NCI-H1694 (cell line): ENCODE measurements at places on chromosomes 5 and 9.
A peak's percentile ranks its signal among the peaks of the same experiment; 100 is the strongest.

- DNase-seq, result peak; percentile 12
These were observed 63.8 kb downstream of the MACROH2A1 start for GRCh38 chr5:135335031-135335828.

DNA sequence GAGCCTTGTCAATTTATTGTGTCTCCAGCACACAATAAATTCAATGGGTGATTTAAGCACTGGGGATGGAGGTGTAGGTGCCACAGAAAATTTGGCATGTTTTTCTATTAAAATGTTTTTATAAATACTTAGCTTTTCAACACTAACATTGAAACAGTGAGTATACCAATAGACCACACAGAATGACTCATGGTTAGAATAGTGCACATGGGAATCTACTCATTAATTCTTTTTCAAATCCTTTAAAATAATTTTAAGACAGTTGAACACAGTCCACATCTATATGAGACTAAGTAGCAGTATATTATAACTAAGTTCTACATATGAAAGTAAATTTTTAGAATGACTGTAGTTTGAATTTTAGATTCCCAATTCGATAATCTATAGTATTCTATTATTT lies 67.1 kb downstream of the LNPEP start:
- DNase-seq, result no peak

GRCh38 chr5:104431002-104431620 lies 868.5 kb upstream of the NUDT12 start:
- no peak for DNase-seq

GRCh38 chr9:113788616-113789330 lies 87.3 kb upstream of the ZNF618 start:
- DNase-seq, result no peak

DNA sequence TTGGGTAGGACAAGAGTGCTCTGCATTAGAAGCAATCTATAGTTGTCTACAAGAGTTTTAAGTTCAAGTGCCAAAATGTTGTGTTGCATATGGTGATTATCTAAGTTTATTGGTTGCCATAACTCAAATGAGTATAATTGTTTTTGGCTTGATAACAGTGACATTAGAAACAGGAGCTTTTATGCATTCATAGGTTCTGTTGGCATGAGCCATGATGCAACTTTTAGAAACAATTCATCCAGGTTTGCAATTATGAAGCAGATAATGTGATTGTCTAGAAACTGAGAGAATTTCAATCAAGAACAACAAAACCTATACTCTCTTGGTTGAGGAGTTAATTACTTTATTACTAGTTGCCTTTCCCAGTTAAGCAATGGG lies 137.0 kb downstream of the PBX3 start:
- no peak for DNase-seq

- no peak for DNase-seq
These were observed 4.5 kb downstream of the LEAP2 start for GRCh38 chr5:132877938-132878337.

DNA sequence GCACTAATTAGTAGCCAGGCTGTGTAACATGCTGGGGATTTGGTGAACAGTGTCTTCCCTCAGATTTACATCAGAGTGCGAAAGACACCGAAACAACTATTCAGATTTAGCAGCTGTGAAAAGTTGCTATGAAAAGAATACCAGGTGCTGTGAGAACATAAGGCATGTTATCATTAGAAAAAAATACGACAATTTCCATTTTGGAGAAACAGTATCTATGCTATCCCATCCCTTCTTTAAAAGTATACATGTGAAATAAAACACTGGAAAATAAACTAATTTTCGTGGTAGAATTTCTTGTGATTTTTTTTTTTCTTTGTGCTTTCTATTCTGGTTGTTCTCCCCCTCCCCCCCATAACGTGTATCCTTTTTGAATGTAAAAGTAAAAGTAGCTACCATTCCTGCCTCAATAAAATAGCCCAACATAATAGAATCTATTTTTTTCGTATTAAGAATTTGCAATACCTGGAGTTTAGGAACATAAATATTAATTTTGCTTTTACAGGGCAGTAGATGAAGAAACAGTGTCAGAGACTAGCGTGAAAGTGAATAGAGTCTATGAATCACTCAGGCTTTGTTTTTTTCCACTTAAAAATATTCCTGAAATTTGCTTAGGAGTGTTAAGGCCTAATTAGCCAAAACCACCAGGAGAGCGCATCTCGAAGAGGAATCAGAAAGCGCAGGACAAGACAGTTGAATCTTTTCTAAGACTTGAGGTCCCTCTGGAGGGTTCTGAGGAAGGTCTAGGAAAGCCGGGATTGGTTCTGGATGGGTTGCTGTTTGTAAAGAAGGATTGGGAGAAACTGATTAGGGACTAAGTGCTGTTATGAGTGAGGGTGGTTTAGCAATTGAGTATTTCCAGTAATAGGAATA lies 813 bp upstream of the SLU7 start:
- DNase-seq, result no peak

GRCh38 chr9:33264003-33264472 lies 470 bp downstream of the BAG1 start:
- no peak for DNase-seq
